ENCODE measurements at places on chromosomes 16 and 17.

DNA sequence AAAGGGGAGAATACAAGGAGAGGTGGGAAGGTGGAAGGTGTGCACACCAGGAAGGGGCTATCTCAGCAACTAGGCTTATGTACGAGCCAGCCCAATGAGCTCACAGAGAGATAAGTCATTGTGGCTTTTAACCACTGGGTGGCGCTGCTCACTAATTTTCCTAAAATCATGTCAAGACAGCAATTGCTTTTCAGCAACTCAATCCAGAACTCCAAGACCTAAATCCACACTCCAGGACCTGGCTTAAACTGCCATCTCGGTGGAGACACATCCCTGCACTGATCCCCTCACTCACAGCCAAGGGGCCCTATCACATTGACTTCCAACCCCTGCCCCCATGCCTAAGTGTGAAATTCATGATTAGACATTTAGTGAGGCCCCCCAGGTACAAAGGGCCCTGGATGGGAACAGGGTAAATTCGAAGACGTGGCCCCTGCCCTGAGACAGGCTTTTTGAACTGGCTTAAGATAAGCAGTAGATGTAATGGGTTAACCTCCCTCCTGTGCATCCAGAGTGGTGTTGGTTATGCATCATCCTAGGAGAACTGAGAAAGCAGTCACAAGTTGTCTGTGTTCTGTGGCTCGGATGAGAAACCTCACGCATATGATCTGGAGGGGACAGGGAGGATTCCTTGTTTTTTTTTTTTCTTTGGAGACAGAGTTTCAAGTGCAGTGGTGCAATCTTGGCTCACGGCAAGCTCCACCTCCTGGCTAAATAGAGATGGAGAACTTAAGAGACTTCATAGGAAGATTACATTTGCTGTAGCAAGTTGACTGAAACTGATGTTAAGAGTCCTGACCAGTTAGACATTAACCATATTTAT, 11.5 kb downstream of the CCL16 start:
- DNase-seq = peak; percentile 86

DNA sequence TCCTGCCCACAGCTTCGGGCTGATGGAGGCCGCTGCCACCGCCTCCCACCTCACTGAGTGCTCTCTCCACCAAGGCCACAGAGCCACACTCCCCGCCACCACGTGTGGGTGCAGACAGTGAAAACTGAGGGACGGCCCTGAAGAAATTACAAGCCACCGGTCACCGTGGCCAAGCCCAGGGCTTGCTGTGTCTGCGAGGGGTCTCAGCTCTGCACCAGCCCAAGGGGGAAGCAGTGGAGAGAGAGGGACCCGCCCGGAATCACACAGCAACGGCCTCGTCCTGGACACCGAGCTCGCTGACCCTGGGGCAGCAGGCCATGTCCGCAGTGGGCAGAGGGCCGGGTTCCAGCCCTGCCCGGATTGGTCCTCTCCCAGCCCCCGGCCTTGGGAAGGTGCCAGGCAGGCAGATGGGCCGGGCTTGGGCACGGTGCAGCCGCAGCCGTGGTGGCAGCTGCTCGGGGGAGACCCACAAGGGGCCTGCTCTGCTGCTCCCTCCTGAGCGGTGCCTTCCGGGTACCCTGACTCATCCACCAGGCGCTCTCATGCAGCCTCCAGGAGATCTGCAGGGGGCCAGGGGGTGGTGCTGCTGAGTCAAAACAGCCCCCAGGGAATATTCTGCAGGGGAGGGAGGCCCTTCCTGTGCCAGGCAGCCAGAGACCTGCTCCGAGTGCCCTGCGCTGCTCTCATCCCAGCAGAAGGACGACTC, 52.0 kb downstream of the CBFA2T3 start:
- no peak for DNase-seq

DNA sequence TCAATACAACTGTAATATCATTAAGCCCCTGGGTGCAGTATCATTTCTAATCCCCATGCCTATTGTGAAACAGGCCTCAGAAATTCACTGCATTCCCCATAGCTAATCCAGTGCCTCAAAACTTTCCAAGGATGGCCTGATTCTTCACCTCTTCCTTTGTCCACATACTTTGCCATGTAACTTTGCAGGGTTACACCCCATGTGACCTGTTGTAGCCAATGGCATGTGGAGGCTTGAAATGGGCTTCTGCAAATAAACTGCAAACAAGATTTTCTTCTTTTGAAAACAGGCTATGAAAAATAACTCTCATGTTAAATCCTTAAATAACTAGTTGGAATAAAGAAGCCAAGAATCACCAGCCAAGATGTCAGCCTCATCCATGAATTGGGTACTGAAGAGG, 35.9 kb downstream of the ABCA10 start:
- DNase-seq = no peak

- no peak for DNase-seq
Measured at GRCh38 chr17:312476-313148, 40.0 kb downstream of the RPH3AL start.

GRCh38 chr16:83842756-83843507, 35.2 kb downstream of the HSBP1 start:
- DNase-seq = no peak

Measured in mucosa of gallbladder (tissue), 1 donor.